ENCODE measurements at places on chromosomes 12 and 14. TPM values are rescaled to one million over a fixed set of nuclear protein-coding genes. Genes with fewer than 3 reads are reported as not detected.

Gene HOXC6
- total RNA-seq = not detected

Gene TCL1B
- not detected for total RNA-seq

- no peak for DNase-seq
Measured at GRCh38 chr14:52481864-52482263, 70.4 kb downstream of the TXNDC16 start.

DNA sequence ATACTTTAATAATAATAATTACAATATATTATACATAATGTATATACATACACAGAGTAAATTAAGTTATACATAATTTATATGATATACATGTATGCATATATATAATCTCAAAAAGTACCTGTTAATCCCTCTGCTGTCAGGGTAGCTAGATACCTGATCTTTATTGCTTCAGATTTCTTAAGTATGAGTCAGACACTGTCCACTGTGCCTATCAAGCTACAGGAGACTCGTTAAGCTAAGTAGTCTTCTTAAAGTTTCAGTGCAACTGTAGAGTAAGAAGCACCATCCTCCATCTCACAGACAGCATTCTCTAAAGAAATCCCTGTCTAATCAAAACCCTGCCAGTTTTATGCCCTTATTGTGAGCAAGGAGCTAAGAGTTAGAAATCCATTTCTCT is 428.7 kb downstream of the RERGL start:
- no peak for DNase-seq

DNA sequence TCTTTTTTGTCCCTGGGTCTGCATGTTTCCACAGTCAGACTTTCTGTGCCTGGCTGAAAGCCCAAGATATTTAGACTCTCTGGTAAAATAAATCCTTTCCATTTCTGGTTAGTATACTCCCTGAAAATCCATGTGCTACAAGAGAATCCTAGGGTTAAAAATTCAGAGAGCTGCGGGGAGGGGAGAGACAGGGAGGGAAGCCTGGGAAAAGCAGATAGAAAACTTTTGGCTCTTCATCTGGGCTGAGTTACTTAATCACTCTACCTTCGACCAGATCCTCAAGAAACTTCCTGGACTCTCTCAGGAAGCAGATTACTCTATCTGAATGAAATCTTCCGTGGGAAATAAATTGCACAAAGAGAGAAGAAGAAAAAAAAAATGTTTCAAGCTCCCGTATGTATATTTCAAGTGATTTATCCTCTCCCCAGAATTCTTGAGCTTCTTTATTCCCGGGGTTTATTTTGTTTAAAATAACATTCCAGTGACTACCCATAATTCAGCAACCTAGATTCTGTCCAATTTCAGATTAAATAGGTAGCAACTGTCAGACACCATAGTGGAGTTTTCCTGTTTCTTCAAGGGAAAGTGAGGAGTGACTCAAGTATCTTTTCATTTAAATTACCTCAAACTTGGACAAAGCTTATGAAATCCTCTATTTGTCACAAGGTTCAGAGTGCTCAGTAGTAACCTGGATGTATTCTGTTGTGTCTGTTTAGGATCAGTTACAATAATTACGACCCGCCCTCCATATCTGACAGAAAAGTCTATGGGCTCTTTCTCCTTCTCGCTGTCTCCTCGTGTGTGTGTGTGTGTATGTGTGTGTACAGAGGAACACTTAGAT is 163.7 kb downstream of the MYRFL start:
- no peak for DNase-seq

GRCh38 chr14:36580856-36581831 is 1.3 kb downstream of the NKX2-8 start:
- no peak for DNase-seq

Gene RPS6KL1
- 12.8 TPM for total RNA-seq

- no peak for DNase-seq
Measured at GRCh38 chr12:78403136-78403535, 461.4 kb upstream of the SYT1 start.

Gene ETFBKMT
- 0.89 TPM for total RNA-seq

GRCh38 chr12:33427071-33427470 is 12.5 kb downstream of the SYT10 start:
- no peak for DNase-seq

DNA sequence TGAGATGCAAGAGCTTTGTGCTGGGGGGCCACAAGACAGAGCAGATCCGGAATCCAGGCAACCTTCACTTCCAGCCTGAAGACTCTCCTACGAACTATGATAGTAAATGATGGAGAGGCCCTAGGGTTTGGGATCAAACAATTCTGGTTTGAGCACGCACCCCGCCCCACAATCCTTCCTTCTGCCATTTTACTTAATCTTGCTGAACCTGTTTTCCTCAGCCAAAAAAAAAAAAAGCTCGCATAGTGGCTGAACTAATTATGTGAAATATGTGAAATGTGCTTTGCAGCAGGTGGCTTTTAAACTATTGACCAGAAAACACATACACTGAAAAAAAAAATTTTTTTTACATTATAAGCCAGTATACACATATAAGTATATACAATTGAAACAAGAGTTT is 667 bp upstream of the ITFG2 start:
- DNase-seq = no peak

Gene C12orf50
- not detected for total RNA-seq

DNA sequence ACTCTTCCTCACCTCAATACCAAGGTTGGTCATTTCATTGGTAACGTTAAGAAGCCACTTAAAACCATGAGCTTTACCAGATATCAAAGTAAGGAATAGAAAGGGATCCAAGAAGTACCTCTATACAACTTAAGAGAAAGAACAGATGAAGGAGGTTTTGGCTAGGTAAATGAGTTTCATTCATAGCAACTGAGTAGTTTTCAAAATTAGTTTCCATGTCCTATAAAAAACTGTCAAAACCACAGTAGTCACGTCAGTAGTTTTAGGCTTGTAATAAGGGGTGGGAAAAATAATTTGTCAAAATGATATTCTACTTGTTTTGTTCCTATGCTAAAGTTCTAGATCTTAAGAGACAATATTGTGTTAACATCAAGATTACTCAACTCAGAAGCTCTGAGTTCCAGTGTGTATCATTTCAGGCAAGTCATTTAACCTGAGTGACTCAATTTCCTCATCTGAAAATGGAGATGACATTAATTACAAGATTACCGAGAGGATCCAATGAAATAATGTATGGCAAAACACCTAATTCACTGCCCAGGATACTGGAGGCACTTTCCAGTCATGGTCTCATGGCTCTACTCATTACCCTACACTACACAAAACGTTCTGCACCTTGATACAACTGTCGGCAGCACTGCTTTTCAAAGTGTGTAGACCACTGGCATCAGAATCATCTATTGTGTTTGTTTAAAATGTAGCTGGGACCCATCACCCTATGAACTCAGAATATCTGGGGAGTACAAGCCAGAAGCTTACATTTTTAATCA is 24.1 kb upstream of the SLC6A13 start:
- no peak for DNase-seq

DNA sequence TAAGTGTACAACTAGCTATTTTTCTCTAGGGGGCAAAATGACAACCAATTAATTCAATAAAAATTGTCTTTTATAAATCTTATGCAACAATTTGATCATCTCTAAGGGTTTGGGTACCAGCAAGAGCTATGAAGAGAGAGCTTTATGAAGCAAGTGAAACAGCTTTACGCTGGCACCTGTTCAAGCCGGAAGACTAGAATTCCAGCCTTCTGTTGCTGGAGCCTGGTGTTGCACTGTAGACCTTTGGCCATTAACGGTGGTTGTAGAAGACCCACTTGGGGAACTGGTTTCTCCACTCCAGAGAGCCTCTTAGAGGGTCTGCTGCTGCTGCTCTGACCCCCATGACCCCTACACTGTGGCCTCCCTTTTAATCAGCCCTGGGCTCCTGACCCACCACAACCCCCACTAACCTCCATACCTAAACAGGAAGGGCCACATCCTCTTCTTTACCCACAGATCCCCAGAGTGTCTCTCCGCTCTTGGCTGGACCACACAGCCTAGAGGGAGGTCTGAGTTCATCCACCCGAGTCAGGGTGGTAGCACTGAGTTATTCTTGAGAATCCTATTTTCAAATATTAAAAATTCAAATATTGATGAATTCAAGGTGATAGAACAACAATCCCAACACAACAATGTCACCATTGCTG is 54.6 kb upstream of the STON2 start:
- no peak for DNase-seq

GRCh38 chr12:79689477-79690141 is 1.2 kb downstream of the PAWR start:
- no peak for DNase-seq

Gene SELPLG
- 26.5 TPM for total RNA-seq

DNA sequence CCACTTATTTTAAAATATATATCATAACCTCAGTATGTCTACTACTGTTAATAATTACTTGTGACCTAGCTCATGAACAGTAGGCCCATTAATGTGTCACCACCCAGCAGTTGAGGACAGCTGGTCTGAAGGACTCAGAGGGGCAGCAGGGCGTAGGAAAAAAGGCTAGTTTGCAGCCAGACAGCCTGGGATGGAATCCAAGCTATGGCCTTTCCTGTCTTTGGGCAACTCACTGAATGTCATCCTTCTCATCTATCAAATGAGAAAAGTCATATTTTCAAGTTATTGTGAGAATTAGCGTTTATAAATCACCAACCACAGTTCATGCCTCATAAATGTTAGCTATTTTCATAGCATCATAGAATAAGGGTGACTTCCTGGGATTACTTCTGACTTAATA is 12.3 kb downstream of the DENND5B start:
- no peak for DNase-seq

GRCh38 chr12:127170226-127171180 is 1096.5 kb upstream of the TMEM132C start:
- no peak for DNase-seq

DNA sequence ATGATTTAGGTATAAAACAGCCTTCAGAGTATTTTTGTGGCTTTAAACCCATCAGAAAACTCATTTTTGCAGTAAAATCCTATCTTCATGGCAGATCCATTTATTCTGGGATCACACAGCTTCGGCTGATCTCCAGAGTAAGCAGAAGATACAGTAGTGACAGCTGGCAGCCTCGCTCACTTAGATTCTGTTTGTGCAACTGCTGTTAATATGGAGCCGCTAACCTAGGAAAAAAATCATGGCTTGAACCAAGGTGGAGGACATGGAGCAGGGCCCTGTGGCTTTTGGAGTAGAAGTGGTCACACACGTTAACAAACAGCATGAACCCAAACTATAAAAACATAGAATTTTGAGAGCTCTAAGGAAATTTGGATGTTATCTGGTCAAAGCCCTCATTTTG is 137.2 kb upstream of the ARHGAP5 start:
- DNase-seq = no peak

DNA sequence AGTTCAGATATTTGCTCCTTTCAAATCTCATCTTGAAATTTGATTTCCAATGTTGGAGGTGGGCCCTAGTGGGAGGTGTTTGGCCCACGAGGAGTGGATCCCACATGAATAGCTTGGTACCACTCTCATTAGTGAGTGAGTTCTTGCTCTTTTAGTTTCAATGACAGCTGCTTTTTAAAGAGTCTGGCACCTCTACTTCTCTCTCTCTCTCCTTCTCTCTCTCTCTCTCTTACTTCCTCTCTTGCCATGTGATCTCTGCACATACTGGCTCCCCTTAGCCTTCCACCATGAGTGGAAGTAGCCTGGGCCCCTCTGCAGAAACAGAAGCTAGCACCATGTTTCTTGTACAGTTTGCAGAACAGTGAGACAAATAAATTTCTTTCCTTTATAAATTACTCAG is 25.1 kb downstream of the GPR65 start:
- no peak for DNase-seq

DNA sequence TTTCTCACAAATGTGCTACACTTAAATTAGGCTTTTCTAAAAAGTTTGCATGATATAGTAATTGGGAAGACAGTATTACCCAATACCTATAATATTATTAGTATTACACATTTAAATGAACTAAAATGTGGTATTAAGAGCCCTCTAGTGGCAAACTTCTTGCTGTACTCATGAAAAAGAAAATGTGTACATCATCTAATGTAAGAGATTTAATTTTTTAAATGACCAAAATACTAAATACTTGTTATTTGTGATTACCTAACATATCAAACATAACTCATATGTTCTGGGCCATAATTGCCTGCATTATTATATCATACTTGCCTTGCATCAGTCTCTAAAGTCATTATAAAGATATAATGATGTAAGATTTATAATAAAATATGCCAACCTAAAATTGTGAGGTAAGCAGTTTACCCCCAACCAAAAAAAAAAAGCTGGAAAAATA is 64.2 kb downstream of the DNAI7 start:
- DNase-seq = no peak

Gene LHX5
- not detected for total RNA-seq

GRCh38 chr14:50222055-50222613 is 9.2 kb downstream of the SOS2 start:
- no peak for DNase-seq

GRCh38 chr12:21296751-21297406 is 37.8 kb downstream of the SLCO1A2 start:
- no peak for DNase-seq

DNA sequence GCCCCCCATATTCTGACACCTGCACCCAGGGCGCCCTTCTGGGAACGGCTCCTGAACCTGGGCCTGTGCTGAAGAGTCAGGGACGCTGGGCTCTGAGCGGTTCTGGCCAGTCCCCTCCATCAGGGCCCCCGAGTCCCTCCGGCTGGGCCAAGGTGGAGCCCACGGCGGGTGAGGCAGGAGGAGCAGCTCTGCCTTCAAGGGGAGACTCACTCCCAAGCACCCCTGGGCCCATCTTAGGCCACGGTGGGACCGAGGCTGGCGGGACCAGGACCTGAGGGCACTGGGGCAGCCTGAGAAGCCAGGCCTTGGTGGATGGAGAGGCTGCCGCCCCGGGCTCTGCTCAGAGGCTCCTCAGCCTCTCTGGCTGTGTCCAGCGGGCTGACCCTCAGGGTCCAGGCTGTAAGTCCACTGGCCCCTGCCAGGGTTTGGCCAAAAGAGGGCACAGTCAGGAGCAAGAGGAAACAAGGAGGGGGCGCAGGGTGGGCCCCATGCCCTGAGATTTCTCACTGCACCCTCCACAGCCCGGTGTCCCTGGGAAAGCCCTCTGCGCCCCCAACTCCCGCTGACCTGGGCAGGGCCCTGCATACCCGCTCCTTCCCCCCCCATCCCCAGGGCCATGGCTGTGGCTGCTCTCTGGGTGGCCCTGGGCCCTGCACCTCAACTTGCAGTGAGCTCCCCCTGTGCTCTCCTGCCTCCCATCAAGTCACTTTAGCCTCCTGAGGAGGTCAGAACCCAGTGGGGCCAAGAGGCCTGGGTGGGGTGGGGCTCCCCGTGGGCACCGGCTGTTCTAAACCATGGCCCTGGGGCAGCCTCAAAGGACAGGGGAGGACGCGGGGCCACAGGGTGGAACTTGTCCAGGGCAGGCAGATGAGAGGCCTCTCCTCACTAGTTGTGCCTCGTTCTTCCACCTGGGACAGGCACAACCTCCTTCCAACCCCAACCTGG is 266.4 kb upstream of the SFSWAP start:
- DNase-seq = no peak

- no peak for DNase-seq
Measured at GRCh38 chr14:28242895-28243294, 523.7 kb upstream of the FOXG1 start.

DNA sequence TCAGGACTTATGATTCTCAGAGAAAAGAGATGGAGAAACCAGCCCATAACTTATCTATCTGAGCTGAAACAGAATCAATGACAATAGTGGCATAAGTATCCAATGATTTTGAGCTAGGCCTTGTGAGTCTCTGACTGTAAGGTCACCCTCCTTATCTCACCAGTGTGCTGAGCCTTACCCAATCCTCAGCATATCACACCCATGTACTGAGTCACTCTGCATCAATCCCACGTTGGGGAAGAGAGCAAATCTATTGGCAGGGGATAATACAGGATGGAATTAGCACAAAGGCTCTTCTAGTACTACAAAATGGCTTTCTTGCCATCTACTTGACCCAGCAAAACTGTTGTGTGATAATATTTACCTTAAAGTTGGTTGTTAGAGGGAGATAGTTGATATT is 997.8 kb downstream of the NRXN3 start:
- DNase-seq = no peak

Measured in natural killer cell treated with Interleukin-12 subunit alpha and Interleukin-12 subunit beta and Interleukin-15 and Interleukin-18, amount 100 ng/mL, for 72 hours (primary cell).